Stimulated activated CD4-positive, alpha-beta T cell treated with anti-CD3 and anti-CD28 coated beads, Interleukin-1b, Interleukin-23, amount 100 ng/mL, for 1 hour (primary cell): ENCODE measurements at places on chromosomes 11 and 22.

- no peak for DNase-seq
Measured at GRCh38 chr11:72223615-72224563, 678 bp upstream of the INPPL1 start.

DNA sequence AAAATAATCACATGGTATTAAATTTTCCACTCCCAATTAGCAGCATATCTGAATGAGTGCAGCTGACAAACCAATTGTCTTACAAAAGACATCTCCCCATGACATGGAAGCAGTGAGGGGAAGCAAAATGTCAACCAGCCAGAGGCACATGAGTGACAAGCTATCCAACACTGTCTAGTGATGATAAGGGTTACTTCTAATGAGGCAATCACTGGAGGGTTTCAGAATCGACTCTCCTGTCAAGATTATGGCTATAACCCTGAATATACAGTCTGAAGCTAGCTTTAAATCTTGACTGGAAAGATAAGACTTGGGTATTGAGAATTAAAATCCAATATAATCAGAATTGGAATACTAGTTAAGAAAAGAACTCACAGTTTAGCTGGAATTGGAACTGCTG is 50.3 kb downstream of the AMBRA1 start:
- no peak for DNase-seq

DNA sequence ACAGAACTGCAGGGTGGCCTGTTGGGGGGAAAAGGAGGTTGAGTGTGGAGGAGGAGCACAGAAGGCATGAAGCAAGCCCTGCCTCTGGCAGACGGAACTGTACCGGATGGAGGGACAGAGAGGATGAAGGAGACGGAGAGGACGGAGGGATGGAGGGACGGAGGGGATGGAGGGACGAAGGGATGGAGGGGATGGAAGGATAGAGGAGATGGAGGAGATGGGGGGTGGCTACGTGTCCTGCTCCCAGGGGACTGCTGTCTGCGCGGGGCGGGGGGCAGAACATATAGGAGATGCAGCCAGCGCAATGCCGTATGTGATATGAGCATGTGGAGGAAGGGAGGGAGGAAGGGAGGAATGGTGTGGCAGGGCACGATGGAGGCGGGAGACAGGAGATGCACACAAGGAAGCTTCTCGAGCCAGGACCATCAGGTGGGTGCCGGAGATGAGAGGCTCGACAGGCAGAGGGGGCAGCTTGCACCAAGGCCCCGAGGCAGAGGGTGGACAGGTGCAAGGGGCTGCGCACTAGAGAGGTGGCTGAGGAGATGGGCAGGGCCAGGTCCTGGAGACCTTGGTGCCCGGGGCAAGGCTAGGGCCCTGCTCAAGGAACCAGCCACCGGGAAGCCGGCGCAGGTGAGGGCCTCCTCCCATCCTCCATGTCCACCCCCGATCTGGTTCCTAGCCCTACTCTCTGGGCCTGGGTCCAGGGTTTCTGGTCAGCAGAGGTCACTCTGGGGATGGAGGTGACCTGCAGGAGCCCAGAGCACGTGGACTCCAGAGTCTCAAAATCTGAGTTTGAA is 25.3 kb downstream of the MAFF start:
- DNase-seq: no peak

DNA sequence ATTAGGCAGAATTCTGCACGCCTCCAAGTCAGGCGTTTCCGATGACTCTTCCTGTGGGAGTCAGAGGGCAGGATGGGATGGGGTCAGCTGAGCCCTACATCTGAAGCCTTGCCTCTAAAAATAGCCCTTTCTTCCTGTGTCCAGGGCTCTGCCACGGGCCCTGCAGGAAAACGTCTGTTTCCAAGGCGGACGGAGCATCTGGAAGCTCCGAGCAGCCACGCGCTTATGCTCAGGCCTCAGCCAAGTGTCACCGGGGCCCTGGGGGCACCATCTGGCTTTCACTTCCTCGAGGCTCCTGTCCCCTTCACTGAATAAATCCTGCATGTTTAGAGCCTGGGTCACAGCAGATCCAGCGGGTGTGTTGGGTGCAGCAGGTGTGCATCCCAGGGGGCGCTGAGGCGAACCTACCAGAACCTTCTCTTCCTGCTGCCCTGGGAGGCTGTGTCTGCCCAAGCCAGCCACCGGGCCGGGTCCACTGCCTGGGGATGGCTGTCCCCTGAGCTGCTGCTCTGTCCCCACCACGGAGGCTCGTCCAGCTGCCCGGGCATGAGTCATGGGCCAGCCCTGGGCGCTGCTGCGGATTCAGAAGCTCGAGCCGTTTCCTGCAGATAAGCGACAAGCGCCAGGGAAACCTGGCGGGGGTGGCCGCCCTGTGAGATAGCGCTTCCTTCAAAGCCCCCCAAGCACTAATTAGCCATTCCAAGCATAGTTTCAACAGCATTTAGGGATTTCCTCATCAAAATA is 32.0 kb upstream of the LINC01488 start:
- DNase-seq: no peak

GRCh38 chr11:44749189-44749588 is 22.4 kb downstream of the TSPAN18 start:
- DNase-seq: no peak

GRCh38 chr11:134510233-134511040 is 98.4 kb upstream of the B3GAT1 start:
- no peak for DNase-seq

GRCh38 chr22:31490496-31490925 is 869 bp upstream of the EIF4ENIF1 start:
- peak; percentile 3 for DNase-seq

DNA sequence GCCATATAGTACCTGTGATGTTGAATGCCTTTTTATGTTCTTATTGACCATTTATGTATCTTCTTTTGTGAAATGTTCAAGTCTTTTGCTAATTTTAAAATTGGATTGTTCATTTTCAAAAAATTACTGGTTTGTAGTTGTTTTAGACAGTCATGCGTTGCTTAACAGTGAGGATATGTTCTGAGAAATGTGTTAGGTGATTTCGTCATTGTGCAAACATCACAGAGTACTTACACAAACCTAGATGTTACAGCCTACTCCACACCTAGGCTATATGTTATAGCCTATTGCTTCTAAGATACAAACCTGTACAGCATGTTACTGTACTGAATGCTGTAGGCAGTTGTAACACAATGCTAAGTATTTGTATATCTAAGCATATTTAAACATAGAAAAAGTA is 32.5 kb downstream of the PDE3B start:
- DNase-seq: no peak

DNA sequence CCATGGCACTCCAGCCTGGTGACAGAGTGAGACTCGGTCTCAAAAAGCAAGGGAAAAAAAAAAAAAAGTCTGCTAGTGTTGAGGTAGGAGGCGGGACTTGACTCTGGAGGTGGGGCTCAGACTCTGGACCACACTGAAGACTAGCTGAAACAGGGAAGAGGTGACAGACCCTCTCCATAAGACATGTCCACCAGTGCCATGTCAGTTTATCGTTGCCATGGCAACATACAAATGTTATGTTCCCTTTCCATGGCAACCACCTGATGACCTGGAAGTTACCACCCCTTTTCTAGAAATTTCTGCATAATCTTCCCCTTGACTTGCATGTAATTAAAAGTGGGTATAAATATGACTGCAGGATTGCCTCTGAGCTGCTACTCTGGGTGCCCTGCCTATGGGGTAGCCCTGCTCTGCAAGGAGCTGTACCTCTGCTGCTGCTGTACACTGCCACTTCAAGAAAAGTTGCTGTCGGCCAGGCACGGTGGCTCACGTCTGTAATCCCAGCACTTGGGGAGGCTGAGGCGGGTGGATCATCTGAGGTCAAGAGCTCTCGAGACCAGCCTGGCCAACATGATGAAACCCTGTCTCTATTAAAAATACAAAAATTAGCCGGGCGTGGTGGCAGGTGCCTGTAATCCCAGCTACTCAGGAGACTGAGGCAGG is 55.1 kb downstream of the KIAA1671 start:
- no peak for DNase-seq

DNA sequence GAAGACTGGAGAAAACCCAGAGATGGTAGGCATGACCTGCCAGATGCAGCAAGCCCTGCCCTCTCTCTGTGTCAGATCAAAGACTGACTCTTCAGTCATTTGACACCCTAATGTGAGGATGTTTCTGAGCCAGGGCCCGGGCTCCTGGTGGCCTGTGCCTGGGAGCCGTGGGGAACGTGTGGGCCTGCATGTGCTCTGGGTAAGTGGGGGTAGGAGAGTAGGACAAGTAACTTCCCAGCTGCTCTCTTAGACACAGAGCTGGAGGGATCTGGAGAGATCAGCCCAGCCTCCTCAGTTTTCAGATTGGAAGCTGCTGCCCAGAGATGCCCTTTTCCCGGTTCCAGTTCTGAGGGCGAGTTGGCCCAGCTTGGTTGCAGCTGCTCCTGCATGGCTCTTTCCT is 110.8 kb downstream of the TEAD1 start:
- no peak for DNase-seq

DNA sequence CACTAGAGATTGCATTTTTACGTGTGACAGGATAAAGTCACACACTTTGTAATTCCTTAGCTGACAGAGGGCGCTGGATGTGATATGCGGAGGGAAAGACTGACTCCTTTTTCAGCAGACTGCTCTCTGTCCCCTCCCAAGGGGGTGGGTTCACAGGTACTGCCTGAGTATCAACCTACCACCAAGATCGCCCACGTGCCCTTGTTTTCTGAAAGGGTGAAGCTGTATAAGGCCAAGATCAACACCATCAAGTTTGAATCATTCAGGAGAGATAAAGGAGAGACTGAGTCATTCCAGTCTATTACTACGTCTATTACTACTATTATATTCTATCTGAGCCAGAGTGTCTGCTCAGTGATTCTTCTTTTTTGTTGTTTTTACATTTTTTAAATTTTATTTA is 30.7 kb downstream of the BUD13 start:
- DNase-seq: no peak

GRCh38 chr11:135004495-135004894 is 592.5 kb upstream of the B3GAT1 start:
- DNase-seq: no peak

DNA sequence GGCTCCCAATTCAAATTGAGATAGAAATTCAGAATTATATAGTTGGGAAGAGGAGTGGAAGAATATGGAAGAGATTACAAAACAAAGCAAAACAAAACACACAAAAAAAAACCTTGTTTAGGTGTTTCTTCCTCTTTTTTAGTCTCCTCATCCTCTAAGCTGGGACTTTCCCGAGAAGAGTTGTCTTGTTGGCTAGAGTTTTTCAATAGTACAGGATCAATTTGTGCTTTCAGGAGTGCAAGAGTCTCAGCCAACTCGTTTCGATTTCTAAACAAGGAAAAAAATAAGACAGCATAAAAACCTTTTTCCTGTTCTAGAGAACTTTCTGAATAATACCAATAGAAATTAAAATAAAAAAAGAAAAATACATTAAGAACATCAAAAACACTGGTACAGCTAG is 87.8 kb upstream of the CLNS1A start:
- DNase-seq: no peak

- DNase-seq: no peak
Measured at GRCh38 chr22:17897426-17897825, 123.2 kb upstream of the BID start.

- DNase-seq: no peak
Measured at GRCh38 chr11:12552692-12553091, 121.5 kb upstream of the TEAD1 start.

DNA sequence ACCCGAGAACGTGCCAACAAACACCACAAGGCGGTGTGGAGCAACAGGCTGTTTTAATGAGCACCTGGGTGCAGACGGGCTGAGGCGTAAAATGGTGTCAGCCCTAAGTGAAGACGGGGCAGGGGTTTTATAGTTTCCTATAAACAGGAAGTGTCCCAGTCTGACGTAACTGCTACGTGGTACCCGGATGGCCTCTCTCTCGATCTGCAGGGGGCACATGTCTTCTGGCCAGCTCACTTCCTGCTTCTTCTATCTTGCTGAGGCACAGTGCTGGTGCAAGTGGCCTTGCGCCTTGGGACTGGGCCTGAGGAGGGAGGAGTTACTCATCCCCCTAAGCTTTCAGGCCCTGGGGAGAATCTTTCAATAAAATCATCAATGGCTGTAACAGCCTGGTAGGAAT is 20.9 kb downstream of the OOSP3 start:
- no peak for DNase-seq

- no peak for DNase-seq
Measured at GRCh38 chr22:29268511-29269229, 602 bp downstream of the EWSR1 start.
